Endothelial cell (in vitro differentiated cells): ENCODE measurements at places on chromosomes 1 and 21. TPM values are rescaled to one million over a fixed set of nuclear protein-coding genes. Genes with fewer than 3 reads are reported as not detected.
A peak's percentile ranks its signal among the peaks of the same experiment; 100 is the strongest.

Gene ANKRD65
- total RNA-seq: 0.31 TPM

GRCh38 chr1:226891846-226892523 is 21.6 kb downstream of the PSEN2 start:
- DNase-seq: no peak

GRCh38 chr1:70033266-70033873 is 172.0 kb downstream of the LRRC40 start:
- no peak for DNase-seq

GRCh38 chr1:9180111-9180819 is 51.4 kb upstream of the GPR157 start:
- DNase-seq: no peak

Gene PIK3CD
- total RNA-seq: 30.3 TPM

DNA sequence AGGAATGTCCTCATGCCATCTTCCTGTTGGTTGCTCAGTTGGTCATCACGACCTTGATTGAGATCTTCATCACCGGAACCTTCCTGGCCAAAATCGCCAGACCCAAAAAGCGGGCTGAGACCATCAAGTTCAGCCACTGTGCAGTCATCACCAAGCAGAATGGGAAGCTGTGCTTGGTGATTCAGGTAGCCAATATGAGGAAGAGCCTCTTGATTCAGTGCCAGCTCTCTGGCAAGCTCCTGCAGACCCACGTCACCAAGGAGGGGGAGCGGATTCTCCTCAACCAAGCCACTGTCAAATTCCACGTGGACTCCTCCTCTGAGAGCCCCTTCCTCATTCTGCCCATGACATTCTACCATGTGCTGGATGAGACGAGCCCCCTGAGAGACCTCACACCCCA is 42.9 kb downstream of the KCNJ15 start:
- DNase-seq: no peak

- no peak for DNase-seq
These were observed 28.3 kb downstream of the PDE4B start for GRCh38 chr1:65820983-65821382.

Gene TSPAN1
- 1.1 TPM for total RNA-seq

DNA sequence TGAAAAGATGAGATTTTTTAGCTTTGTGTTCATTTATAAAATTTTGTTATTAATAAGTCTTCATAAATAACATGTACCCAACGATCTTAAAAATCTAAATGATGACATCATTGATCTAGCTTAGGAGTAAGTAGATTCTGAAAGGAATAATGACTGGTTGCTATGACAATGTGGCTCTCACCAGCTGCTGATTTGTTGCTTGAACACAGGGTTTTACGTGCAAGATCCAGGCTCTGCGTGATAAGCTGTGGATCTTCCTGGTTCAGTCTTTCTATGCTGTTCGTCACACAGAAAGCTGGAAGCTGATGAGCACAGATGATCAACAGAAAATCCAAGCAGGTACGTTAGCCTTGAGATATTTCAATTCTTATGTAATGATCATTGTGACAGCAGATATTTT is 49.1 kb upstream of the C1orf146 start:
- no peak for DNase-seq

DNA sequence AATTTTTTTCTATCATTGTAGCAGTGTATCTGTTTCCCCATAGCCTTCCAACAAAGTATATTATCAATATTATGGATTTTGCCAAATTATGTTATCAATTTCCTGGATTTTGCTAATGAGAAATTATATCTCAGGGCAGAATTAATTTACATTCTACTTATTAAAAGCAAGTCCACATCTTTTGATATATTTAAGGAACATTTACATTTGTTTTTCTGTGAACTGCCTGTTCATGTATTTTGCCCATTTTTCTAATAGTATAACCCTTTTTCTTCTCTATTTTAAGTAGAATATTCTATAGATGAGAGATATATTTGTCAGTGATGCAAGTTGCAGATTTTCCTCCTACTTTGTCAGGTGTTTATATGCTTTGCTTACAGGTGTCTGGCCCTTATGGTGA is 24.4 kb downstream of the C1orf87 start:
- no peak for DNase-seq

Gene ETV3L
- total RNA-seq: not detected

- DNase-seq: peak; percentile 28
These were observed 65.8 kb upstream of the PRKACB start for GRCh38 chr1:84078108-84078841.

- no peak for DNase-seq
These were observed 444.1 kb downstream of the PLPP3 start for GRCh38 chr1:56135069-56135863.

DNA sequence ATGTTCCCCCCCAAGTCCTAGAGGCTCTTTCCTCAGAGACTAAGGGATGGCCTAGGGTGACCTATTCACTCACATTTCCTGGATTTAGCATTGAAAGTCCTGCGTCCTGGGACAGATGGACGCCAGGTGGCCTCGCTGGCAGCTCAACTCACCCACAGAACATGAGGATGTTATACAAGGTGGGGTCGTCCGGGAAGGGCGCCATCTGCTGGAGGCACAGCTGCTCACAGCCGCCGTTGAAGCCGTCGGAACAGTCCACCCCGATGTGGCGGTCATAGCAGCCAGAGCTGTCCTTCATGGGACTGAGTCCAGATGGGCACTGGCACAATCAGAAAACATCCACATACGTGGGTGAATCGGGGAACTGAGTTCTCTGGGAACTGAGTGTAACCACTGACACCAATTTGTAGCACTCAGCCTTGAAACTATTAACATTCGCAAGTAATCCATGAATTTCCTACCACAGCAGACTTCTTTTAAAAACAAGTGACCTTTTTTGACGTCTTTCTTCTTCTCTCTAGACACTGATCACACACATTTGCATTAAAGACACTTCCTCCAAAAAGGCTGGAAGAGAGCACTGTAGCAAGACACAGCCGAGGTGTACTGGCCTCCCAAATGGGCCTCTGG is 215.4 kb downstream of the ASTN1 start:
- peak; percentile 91 for DNase-seq

Gene SPATA17
- 0.36 TPM for total RNA-seq

DNA sequence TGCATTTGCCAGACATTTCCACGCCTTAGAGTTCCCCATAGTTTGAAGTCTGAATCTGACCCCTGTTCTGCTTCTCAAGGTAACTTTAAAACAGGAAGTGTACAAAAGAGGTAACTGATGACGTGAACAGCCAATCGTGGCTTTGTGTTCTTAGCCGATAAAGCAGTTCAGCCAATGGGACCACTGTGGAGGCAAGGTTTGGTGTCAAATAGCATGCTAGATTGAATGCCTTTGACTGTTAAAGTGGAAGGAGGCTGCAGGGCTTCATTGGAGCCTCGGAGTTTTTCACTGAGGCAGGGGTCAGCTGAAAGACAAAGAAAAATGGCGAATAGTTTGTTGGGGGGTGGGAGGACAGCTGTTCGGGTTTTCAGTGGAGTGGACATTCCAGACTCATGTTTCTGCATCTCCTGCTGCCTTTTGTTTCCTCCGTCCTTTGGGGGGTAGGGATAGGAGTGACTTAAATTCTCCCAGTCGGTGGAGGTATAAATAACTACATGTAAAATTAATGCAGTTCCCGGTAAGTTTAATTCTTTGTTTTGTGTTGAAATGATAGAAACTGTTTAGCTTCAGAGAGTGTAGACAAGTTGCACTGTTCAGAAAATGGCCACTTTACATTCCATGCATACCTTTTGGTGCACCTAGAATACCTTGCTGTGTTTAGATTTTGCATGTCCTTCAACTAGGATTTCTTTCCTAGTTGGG is 17.7 kb downstream of the NFYC start:
- peak; percentile 57 for DNase-seq

- DNase-seq: no peak
These were observed 61.9 kb downstream of the ST6GALNAC5 start for GRCh38 chr1:76929136-76929535.

Gene BNIPL
- total RNA-seq: 1.5 TPM

Gene GSTM1
- not detected for total RNA-seq
